Left kidney (tissue), 8 donors: ENCODE measurements at places on chromosomes 7 and 10. TPM values are rescaled to one million over a fixed set of nuclear protein-coding genes. Genes with fewer than 3 reads are reported as not detected.

DNA sequence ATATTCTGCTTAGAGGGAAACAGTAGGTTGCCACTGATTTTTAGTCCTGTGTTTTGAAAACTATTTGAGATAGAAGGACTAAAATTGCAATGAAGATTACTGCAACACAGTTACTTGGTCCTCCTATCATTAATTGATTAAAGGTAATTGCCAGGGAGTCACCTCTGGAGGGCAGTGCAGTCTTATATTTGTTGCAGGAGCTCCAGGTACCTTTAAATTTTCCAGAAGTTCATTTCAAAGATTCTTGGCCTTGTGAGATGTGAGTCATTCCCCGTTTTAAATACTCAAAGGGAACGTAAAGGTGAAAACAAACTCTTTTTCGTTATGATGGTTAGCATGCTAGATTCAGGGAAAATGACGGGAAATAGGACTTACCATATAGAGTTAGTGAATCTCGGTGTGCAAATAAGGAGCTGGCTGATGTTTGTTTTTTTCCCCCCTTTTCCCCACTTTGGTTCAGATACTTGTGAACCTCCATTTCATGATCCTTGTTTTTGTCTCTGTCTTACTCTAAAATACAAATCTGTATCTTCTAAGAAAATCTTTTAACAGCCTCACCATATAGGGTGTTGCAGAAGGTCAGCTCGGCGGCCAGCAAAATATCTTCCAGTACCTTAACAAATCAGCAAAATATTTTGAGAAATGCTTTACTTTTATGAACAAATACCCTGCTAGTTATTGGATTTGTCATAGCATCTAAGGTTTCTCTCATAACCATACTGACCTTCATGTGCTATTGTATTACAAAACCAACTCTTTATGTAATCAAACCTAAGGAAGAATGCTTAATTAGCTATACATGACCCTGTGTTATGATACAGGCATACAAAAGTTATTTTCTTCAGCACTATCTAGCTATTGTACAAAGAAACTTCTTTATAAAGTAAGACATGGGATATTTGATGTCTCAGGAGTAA is 143.0 kb upstream of the HDAC9 start:
- DNase-seq: peak; percentile 70

GRCh38 chr7:139081584-139081983 is 27.9 kb downstream of the ZC3HAV1 start:
- no peak for DNase-seq

DNA sequence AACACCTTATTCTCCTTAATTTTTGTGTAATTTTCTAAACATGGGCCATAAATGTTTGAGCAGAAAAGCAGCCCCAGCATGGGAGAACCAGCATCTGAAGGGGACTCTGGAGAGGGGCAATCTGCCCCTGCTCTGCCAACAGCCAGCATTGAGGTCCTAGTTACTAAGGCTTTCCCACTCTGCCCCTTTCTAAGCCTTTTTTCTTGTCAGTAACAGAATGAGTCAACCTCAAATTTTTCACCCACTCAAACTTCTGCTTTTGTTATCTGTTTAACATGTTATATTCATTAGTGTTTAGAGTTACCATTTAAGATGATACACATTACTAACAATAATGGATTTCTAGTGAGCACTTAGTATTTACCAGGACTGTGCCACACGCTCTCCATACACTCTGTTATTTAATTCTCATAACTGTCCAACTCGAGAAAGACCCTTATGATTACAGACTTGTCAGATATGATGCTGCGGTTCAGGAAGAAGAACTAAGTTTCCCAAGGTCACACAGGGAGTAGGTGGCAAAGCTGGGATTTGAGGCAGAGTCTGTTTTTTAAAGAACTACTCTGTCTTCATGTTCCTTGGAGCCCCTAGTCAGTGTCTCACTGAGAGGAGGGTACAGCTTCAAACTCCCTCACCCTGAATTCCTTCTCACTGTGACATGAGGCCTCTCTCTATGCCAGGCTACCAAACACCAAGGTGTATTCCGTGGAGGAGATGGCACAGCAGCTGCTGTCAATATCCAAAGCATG is 19.9 kb upstream of the GPAM start:
- DNase-seq: no peak

- DNase-seq: no peak
Observed at GRCh38 chr10:108184114-108184513, 1019.6 kb upstream of the SORCS1 start.

- no peak for DNase-seq
Observed at GRCh38 chr10:3959370-3960325, 174.6 kb upstream of the KLF6 start.

- no peak for DNase-seq
Observed at GRCh38 chr7:17523813-17524739, 225.6 kb downstream of the AHR start.

DNA sequence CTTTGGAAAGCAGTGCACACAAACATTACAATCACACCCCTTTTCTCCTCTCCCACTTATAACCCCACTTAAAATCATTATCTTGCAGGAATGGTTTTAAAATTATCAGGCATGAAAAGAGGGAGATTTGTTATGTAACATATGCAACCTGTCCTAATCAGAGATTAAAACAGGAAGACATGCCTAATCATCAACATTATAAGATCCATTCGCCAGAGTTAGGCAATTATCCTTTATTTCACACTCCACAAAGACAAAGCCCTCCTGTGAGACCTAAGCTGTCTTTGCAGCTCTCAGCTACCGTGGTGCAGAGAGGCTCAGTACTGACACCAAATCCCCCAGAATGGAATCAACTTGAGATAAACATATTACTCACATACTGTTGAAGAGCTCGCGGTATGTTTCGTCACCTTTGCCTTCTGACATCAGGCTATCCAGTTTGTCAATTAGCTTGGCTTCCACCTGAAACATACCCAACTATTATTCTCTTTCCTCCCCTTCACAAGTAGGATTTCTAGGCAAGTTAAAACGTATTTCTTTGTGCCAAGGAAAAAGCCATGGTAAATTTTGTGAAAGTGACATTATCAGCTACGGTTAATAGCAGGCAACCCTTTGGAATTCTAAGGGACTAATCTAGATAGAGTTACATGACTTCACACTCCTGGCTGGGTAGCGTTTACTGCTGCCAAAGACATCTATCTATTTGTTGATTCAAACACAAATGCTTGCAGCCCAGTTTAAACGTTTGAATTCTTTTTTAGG is 226.2 kb upstream of the IMMP2L start:
- DNase-seq: no peak

- no peak for DNase-seq
Observed at GRCh38 chr7:38756521-38756920, 125.3 kb upstream of the AMPH start.

DNA sequence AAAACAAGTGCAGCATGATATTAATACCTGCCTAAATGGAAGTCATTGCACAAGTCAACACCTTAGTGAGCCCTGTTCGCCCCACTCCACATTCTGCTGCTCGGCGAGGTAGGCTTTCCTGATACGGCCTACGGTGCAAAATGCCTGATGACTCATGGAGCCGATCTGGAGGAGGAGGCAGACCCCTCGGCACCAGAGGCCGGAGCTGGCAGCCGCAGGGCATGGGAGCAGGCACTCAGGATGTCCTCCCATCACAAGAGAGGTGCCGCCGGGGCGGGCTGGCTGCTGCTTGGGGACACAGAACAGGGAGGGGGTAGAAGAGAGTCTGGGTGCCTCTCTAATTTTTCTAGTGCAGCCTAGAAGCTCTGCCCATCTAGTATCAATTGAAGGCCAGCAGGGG is 418.5 kb upstream of the MGMT start:
- no peak for DNase-seq

GRCh38 chr10:60099998-60100747 is 193.8 kb upstream of the CCDC6 start:
- peak; percentile 56 for DNase-seq

DNA sequence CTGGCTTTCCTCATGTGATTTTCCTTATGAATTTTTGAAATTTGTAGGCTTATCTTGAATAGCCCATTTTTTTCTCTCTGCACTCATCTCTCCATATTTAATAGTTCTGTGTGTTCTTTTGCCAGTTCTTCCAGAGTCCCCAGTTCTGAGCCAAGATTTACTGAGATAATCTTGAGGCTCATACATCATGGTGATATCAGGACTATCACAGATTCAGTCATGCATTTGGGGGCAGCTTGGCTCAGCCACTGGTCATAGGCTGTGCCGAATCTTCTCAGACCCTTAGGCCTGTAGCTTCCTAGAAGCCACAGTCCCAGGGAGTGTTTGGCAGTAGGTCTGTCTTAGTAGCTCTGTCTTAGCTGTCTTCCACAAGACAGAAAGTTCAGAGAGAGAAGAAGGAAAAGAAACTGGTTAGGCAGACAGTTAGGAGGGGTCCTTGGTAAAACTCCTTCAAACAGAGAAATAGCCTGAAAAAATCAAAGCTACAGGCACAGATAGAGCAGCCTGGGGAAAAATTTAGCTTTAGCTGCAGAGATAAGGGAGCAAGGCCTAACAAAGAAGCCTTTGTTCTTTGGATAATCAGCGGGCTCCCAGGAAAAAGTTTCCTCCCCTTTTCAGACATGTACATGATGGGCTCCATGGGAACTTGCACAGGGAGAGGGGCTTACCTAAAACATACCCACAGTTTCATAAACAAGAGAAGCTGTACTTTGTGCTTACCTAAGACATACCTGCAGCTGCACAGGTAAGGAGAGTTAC is 29.1 kb downstream of the FAS start:
- DNase-seq: no peak

GRCh38 chr10:30557884-30558283 is 71.7 kb downstream of the LYZL2 start:
- no peak for DNase-seq

- DNase-seq: peak; percentile 61
Observed at GRCh38 chr10:100886521-100886920, 26.2 kb upstream of the SLF2 start.

The LDB3 gene
- polyA plus RNA-seq: 1.2 TPM

The PKD1L1 gene
- 0.32 TPM for polyA plus RNA-seq

The CCM2 gene
- 27.0 TPM for polyA plus RNA-seq

The MRLN gene
- 0.48 TPM for polyA plus RNA-seq

The HOXA13 gene
- not detected for polyA plus RNA-seq

The CCZ1 gene
- polyA plus RNA-seq: 92.2 TPM
